ENCODE measurements at places on chromosomes 12 and 14. TPM values are rescaled to one million over a fixed set of nuclear protein-coding genes. Genes with fewer than 3 reads are reported as not detected.

Gene EFS
- not detected for total RNA-seq

Gene SMOC1
- 15.6 TPM for total RNA-seq

Gene HRK
- 0.50 TPM for total RNA-seq

Gene ATL1
- 4.8 TPM for total RNA-seq

Gene SLC24A4
- 0.10 TPM for total RNA-seq

Gene NT5DC3
- total RNA-seq: 5.7 TPM

Gene UNC79
- total RNA-seq: 0.02 TPM

Gene MIPOL1
- 1.4 TPM for total RNA-seq

Gene TEX22
- total RNA-seq: 0.24 TPM

Gene ZNF605
- 3.4 TPM for total RNA-seq

Gene LRP1-AS
- not detected for total RNA-seq

Data from A549 treated with CpdA at 1 μM for 4 hours (cell line).